GM18507 (cell line): ENCODE measurements at places on chromosomes 4 and X.
A peak's percentile ranks its signal among the peaks of the same experiment; 100 is the strongest.

GRCh38 chrX:7090641-7091040, 56.9 kb upstream of the STS start:
- no peak for DNase-seq

- no peak for DNase-seq
Observed at GRCh38 chr4:173519111-173520101, 10.6 kb downstream of the HAND2 start.

DNA sequence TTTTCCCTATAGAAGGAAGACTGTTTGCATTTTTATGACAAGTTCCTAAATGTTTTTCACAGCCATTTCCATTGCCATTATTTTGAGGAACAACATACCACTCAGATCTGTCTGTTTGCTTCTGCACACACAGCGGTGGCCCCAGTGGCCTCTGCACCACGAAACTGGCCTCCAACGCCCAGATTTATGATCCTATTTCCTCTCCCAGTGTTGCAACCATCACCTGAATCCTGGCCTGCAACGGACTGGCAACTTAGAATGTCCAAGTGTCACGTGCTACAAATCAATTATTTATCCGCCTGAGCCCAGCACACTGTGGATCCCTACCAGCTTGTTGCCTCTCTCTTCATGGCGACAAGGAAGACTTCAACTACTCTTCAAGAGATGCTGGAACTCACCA, 9.2 kb downstream of the RAI2 start:
- no peak for DNase-seq

DNA sequence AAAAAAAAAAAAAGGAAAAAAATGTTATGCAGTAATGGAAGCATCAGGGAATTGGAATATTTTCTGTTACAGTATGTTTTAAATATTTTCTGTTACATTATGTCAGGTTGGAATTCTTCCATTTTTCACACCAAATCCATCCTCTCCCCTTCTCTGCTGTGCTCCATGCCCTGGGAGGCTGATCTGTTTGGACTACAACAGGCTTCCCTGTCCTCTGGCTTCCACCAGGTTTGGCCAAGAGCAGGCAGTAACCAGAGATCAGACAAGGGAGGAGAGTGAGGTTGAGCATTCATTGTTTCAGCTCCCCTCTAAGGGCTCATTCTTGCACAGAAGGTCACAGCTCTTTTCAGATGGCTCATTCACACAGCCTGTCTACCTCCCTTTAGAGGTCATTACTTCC, 11.7 kb upstream of the TMEM184C start:
- DNase-seq, result no peak

DNA sequence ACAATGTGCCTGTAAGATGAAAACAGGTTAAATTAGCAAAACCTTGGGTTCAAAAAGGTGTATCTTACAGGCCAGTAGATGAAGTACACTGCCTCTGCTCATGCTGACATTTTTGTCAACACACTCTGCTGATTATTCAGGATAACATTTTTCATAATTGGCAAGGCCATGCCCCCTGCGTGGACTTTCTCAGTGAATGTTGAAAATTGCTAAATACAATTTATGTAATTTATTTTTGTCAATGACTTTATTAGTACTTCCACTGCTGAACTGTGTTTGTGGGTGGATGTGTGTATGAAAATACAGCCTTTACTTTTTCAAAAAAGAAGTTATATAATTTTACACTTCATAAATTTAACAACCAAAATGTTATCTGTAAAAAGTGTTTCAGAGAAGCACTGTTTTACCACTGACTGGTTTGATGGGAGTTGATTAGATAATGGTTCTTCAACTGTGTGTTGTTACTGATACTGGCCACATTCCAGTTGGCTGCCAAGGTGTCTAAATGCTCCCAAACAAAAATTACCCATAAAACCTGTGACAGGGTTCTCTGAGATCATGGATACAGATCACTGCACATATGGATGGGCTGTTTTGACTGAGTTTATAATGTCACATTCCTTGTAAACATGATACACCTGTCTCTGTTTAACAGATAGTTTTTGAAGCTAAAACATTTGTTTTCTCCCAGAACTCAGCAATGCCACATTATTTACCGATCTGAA, 151.9 kb upstream of the SLC7A11 start:
- no peak for DNase-seq

GRCh38 chrX:125293850-125294780, 25.6 kb upstream of the TEX13C start:
- no peak for DNase-seq

DNA sequence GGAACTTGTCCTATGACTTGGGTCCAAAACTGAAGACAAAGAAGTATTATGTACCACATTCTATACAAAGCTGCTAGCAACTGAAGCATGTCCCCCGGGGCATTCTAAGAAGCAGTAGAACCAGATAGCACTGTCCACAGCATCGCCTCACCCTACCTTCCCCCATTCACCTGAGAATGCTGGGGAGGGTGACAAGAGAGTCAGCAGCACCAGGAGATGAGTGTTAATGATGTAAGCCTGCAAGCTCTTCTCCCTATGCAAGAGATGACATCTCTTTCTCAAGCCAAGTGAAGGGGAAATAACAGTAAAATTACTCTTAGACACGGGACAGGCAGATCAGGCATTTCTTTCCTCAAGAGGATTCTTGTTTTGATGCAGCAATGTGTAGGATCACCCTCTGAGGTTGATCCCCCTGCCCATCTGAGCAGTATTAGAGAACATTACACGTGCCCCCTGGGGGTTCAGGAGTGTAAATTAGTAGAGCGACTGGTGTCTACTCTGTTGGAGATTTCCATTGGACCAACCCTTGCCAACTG, 13.9 kb upstream of the TLR1 start:
- DNase-seq, result no peak

- DNase-seq, result no peak
Observed at GRCh38 chr4:41077628-41078027, 136.7 kb downstream of the APBB2 start.

GRCh38 chr4:70442474-70442873, 29.5 kb upstream of the MUC7 start:
- DNase-seq, result no peak

GRCh38 chr4:112951362-112952312, 97.8 kb upstream of the ANK2 start:
- DNase-seq, result no peak

GRCh38 chr4:85543832-85544231, 68.9 kb downstream of the ARHGAP24 start:
- no peak for DNase-seq

- DNase-seq, result no peak
Observed at GRCh38 chrX:25016938-25017598, 1.3 kb upstream of the ARX start.

DNA sequence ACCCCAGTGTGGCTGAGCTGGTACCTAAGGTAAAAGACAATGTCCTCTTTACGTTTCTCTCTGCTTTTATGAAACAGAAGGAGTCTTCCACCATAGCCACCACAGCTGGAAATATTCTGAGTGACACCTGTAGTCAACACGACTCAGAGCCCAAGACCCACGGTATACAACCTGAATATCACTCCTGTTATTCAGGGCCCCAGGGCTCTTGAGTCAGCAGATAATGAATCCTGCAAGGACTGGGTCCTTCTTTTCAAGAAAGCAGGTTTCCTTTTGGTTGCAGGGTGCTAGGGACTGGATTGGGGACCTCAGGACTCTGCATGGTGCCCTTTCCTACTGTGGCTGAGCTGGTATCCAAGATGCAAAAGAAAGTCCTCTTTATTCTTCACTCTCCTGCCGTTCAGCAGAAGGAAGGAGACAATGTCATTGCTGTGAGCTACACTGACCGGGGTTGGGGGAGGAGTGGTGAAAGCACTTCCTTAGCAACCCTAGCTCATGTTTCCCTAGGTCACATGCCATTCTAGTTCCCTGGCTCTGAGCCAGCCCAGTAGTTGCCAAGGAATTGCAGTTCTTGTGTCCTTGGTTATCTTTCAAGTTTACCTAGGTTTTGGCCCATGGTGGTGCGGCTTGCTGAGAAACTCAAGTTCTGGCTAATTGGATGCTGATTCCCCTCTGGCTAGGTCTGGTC, 23.7 kb upstream of the UNC5C start:
- DNase-seq, result no peak

DNA sequence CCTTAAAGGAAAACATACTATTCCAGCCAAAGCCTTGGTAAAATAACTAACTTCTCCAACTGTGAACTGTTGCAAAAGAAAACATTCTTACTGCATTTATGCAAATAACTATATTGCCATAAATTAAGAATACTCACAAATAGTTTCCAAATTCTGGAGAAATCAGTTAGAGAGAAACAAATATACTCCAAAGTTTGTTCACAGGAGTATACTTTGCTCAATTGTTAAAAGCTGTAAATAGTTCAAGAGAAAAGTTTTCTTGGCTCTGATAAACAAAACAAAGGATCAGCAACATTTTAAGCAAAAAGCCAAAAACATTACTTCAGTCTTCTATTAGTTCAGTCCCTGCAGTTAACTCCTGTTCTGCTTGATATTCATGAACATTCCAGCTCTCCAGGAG, 83.0 kb downstream of the EIF4E start:
- no peak for DNase-seq

DNA sequence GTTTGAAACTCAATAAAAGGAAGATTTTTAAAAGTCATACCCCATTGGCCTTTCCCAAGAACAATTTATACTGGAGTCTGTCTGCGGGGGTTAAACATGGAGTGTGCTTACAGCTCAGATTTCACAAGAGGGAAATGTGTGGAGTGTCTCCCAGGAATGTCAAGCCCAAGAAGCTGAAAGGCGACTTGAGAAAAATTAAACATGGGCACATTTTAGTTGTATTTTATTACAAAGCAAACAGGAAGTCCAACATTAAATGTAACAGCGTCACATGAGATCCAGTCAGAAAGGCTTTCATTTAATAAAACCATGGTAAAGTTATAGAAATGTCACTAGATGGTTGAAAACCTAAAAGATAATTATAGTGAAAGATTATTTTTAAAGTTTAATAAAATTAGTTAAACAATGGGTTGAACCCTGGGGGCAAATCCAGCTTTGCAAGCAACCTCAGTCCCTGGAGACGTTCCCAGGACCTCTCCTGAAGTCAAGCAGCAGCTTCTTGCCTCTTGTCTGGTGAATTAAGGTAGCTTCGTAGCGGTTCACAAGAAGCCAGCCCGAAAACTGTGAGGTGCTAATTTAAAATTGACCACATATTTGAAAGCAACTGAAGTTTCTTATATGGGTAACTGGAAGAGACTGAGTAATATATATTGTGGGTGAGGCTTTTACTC, 168.4 kb upstream of the EDNRA start:
- DNase-seq, result no peak

DNA sequence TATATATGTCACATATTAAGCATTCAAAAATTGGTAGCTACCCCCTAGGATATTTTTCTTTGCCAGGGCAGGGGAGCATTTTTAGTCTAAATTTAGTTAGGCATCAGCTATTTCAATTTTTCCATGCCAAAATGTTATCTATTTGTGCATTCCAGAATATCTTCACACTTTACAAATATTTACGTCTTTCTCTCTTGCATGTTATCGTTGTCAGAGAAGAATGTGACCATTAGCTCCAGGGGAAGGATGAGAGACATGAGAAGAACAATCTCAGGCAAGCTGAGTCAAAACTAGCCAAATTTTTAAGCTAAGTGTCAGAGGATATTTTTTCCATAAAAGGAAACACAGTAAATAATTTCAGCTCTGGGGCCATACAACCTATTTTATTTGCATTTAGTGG, 885.0 kb upstream of the EPHA5 start:
- DNase-seq, result no peak

DNA sequence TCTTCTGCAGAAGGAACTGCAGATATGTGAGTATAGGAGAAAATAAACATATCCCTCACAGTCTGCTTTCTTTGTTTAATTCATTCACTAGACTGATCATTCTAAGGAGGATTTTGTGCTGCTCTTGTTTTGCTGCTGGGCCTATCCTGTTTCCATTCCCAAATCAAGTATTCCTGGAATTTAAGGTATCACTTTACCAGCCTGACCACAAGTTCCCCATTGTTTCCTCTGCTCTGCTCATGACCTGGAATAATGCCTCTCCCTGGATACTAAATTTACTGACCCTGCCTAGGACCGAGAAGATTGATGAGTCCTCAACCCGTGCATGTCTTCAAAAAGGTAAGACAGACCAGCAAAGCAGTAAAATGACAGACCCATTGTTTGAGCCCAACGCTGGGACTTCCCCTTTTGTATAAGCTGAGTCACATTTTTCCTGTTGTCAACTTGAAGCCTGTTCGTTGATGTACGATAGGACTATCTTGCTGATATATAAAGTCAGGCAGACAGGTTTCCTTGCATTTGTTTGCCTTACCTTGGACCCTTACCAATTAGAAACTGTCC, 85.5 kb upstream of the TET2 start:
- peak; percentile 25 for DNase-seq

DNA sequence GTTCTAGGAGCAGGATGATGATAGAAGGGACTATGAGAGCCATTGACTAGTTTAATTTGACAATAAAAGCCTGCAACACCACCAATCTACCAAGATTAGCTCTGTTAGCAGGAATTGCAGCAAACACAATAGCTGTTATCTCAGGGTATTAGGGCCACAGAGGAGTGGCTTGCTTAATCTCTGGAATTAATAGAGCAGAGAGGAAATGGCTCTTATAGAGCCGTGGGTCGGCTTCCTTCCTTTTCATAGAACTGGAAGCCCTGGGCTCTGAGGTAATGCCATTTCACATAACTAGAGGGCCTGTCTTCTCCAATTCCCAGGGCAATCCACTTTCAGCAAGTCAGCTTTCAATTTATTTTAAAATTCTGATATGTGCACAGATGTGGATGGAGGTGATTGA, 83.0 kb downstream of the MAMLD1 start:
- DNase-seq, result no peak

DNA sequence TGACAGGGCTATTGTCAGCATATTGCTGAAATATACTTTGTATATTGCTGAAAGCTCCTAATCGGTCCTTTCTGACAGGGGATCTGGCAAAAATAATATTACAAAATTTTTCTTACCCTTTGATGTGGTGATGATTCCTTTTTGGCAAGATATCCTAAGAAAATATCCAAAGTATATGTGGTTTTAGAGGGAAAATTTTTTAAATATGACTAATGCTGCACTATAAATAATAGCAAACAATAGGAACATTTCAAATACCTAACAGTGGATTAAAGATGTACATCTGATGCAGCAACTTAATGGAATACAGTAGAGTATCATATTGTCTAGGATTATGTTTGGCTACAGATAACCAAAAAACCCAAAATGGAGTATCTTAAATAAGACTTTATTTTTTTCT, 49.6 kb downstream of the RRAGB start:
- no peak for DNase-seq

- DNase-seq, result no peak
Observed at GRCh38 chr4:77043507-77044136, 32.2 kb downstream of the CCNI start.

DNA sequence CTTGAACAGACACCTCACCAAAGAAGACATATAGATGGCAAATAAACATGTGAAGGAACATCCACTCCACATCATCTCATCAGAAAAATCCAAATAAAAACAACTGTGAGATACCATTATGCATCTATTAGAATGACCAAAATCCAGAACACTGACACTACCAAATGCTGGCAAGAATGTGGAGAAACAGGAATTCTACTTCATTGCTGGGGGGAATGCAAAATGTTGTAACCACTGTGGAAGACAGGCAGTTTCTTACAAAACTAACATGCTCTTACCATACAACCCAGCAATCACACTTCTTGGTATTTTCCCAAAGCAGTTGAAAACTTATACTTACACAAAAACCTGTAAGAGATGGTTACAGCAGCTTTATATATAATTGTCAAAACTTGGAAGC, 38.2 kb upstream of the ANTXR2 start:
- no peak for DNase-seq
